Stimulated activated CD8-positive, alpha-beta memory T cell treated with anti-CD3 and anti-CD28 coated beads, Interleukin-4, amount 100 ng/mL, for 1 hour (primary cell): ENCODE measurements at places on chromosomes 2 and 18.

- DNase-seq, result no peak
Observed at GRCh38 chr2:62112179-62112578, 83.7 kb upstream of the B3GNT2 start.

- no peak for DNase-seq
Observed at GRCh38 chr18:22674272-22674671, 256.6 kb upstream of the CTAGE1 start.

- no peak for DNase-seq
Observed at GRCh38 chr2:170481201-170481600, 233.9 kb upstream of the SP5 start.

DNA sequence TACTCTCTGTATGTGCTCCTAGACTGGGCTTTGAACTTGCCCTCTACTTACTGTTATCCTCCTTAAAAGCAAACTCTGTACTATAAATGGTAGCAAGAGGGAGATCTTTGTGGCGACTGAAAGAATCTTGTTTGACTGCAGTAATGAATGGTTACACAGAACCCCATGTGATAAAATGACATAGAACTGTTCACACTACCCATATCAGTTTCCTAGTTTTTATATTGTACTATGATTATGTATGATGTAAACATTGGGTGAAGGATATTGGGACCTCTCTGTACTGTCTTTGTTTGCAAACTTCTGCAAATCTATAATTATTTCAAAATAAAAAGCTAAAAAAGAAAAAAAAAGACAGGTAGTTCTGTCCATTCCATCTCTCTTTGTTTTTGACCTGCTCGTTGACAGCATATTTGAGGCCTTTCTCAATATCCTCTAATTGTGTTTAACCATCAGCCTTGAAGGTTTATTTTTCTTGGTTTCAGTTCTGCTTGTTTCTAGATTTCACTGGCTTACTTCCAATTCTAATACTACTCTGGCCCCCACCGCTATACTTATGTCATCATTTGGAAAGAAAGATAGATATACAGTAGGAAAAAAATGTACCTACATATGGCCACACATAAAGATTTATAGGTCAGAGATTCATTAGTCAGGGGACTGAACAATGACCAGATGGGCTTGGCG lies 79.2 kb upstream of the MYO3B start:
- DNase-seq, result no peak

DNA sequence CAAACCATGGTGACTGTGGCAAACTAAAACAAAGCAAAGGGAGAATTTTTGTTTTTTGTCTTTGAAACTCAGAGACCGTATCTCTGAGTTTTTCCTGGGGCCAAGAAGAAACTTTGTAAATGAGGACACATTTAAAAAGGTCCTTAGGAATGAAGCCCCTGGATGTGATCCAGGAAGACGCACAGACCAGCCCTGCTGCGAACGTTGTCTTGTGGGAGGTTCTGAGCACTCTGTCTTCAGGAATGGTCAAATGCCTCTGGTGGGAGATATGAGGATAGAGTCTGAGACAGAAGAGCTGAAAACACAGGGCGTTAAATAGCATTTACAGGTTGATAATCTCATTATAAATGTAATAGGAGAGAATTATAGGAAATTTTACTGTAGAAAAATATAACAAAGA lies 893.5 kb upstream of the KLHL29 start:
- no peak for DNase-seq

- DNase-seq, result no peak
Observed at GRCh38 chr2:177029501-177029900, 183.1 kb upstream of the HNRNPA3 start.
